AG08396 (cell line): ENCODE measurements at places on chromosomes 6 and 20.

DNA sequence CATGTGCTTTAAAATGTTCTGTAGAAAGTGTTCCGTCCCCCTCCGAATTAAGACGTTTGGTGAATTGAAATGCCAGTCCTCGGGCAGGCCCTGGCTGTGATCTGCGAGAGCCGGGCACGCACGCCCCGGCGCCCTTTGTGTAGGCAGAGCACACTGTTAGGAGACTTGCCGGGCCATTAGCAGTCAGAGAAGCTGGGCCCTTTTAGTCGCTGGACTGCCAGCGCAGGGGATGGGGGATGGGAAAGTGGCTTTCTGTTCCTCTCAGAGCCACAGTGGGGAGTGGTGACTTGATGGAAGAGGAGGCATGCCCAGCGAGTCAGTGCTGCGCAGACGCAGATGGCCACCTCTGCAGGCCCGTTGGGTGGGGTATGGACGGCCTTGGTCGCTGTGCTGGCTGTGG lies 2.2 kb downstream of the PPP1R3G start:
- no peak for DNase-seq

GRCh38 chr6:3506200-3506599 lies 49.4 kb upstream of the SLC22A23 start:
- DNase-seq = no peak

DNA sequence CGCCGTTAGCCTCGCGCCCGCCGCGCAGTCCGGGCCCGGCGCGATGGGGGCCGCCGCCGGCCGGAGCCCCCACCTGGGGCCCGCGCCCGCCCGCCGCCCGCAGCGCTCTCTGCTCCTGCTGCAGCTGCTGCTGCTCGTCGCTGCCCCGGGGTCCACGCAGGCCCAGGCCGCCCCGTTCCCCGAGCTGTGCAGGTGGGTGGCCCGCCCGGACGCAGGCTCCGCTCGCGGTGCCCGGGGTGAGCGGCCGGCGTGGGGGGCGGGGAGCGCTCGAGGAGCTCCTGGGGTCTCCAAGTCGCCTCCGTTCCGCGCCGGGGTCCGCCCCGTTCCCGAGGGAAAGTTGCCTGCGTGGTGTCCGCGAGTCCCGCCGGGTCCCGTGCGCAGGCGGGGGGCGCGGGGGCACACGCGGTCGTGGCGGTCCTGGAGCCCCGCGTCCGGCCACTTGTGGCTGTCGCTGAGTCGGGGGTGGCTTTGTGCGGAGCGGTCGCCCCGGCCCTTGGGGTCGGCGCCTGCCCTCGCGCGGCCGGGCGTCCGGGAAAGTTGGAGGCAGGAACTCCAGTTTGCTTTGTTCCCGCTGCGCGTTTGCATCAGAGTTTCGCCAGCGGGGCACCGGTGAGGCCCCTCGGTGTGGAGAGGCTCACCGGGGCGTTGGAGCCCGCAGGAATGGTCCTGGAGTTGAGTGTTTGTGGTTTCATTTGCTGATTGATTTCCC lies 476 bp downstream of the IGF2R start:
- DNase-seq = peak; percentile 46

DNA sequence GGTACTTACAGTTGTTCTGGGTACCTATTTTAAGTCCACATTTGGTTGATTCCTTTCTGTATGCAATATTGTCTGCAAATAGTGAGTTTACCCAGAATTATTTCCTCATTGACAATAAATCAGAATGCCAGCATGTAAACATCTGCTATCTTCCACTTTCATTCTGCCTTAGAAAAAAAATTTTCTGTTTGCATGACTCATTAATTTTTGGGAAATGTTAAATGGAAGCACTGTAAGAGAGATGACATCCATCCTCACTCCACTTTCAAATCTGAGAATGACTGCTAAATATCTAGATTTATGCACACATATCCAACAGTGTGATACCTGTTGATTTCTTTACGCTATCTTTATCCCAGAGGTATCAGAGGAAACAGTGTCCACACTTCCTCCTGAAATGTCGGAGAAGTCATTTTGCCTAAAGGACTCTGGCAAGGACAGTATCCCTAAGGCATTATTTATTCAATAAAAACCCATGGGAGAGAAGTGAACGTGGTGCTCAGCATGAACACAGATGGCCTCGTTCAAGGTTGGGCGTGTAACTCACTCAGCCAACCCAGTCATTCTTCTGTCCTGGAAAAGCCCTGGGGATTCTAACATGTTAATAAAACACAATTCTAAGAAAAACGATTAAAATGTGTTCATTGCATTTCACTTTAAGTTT lies 780.9 kb downstream of the QKI start:
- no peak for DNase-seq

- no peak for DNase-seq
These were observed 126.0 kb upstream of the LRFN2 start for GRCh38 chr6:40713002-40713719.

GRCh38 chr6:14431385-14432330 lies 314.1 kb downstream of the CD83 start:
- DNase-seq = no peak

DNA sequence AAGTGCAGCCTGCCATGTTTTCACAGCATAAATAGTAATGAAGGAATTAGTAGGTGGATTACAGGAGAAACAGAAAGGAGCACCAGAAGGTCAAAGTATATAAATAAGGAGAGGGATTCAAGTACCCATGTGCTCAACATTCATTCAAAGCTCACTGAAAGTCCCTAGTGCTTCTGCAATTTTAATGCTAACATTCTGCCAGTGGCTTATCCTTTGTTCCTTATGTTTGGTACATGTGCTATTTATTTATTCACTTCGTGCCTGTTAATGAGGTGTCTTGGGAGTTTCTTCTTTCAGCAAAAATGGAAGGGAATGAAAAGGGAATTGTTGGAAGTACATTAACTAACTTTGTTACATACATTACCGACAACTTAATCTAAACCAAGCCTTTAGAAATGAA lies 105.7 kb downstream of the CRYBG1 start:
- no peak for DNase-seq

GRCh38 chr20:61343934-61344333 lies 91.9 kb downstream of the CDH4 start:
- DNase-seq = no peak

DNA sequence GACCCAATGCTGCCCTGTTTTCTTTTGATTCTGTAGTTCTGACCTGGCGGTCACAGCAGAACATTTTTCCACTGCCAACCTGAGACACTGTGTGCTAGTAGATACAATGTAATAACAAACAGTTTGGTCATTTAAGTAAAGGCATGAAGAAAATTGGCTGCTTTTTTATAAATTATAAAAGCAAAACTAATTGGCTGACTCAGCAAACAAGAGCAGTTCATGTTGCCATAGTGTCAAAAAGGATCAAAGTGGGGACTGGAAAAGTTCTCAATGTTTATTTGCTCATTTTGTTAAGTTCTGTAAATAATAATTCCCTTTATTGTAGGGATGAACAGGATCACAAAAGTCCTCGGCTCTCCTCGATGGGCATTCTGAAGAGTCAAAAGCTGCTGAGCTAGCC lies 599.5 kb downstream of the PKHD1 start:
- no peak for DNase-seq

- peak; percentile 15 for DNase-seq
These were observed 62.7 kb upstream of the ZNF133 start for GRCh38 chr20:18225632-18226031.

DNA sequence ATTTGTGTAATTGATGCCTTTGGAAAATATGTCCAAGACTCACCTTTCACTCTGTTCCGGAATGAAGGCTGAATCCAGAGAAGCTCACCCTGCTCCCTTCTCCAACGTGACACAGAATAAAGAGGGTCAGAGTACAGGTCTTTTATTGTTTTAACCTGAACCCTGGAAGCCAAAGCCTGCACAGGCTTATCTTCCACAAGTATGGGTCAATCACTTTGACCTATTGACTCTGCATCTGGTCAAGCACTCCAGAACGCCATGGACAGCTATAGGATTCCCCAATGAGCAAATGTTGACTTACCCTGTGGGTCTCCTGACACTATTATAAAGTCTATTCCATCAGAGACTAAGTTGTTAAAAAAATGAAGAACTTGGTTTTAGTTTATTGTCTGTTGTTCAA lies 158.4 kb upstream of the MYLIP start:
- no peak for DNase-seq

DNA sequence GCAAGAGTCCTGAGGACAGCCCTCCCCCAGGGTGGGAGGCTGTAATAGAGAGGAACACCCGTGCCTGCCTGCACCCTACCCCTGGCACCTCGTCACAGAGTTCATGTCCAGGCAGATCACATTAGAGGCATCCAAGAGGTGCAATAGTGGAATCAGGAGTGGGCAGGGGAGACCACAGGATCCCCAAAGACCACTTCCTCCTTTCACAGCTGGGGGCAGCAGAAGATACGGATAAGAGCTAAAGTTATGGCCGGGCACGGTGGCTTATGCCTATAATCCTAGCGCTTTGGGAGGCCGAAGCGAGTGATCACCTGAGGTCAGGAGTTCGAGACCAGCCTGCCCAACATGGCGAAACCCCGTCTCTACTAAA lies 1.5 kb upstream of the CAPN11 start:
- no peak for DNase-seq

- no peak for DNase-seq
These were observed 81.9 kb upstream of the E2F3 start for GRCh38 chr6:20319520-20320357.

DNA sequence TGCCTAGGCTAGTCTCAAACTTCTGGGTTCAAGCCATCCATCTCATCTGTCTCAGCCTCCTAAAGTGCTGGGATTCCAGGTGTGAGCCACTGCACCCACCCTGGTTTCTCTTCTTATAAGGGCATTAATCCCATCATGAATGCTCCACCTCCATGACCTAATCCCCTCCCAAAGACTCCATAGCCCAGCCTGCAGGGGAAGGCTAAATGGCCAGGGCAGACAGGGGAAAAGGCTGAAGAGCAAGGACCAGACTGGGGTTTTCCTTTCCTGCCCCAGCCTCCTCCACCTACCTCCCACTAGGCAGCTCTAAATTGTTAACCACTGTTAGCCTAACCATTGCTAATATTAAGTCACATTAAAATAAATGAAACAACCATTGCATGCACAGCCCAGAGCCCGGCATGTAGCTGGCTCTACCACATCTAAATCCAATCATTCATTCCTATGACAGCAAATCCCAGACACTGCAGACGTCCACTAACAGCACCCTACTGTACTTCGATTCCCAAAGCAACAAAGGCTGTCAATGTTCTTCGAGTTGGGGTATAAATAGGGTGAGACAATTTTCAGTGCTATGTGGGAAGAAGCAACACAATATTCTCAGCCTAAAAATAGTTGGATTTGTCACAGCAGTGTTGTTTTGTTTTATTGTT lies 243.2 kb upstream of the ARID1B start:
- DNase-seq = no peak

DNA sequence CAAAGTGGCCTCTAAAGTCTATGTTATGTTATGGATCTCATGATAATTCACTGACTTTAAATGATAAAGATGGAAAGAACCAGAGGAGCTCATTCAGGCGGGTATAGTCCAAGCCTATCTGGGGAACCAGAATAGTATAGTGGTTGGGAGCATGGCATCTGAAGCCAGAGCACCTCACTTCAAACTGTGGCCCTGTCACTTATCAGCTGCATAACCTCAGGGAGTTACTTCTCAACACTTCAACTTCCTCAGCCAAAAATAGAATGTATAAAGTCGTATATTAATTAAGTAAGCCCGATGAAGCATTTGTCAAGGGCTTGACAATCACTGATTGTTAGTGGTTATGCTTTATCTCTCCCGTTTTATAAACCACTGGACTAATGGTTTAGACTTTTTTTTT lies 112.7 kb downstream of the RTN4IP1 start:
- no peak for DNase-seq

DNA sequence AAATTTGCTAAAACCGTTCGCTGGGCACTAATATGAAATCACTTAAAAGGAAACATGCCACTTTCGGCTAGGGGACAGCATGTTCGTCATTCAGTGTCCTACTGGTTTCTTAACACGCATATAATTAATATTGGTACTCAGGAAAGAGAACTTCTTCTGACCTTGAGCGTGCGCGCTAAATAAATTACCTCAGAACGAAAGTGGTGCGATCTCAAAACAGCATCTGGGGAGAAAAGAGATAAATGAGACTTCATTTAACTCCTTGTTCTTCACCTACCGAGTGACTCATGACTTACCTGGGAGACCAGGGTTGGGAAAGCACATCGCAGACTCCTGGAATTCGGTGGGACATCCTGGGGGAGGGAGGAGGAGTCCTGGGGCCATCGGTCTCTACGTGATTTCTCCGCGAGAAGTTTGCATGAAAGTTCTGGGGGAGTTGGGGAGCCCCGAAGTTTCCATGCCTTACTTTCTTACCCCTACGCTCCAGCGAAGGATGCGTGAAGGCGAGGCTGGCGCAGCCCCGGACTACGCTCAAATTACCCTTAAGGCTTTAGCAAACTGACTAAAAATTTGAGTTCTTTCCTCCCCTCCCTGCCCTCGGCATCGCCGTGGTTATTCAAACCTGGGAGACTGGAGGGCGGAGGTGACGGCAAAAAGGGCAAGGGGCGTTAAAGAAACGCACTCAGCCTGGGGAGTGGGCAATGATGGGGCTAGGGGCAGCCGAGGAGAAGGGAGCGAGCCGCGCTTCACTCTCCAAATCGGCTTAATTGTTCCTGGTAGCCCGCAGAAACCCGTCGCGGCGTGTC lies 1.1 kb upstream of the BEND6 start:
- no peak for DNase-seq

GRCh38 chr6:69696273-69696672 lies 100.5 kb downstream of the LMBRD1 start:
- DNase-seq = no peak

DNA sequence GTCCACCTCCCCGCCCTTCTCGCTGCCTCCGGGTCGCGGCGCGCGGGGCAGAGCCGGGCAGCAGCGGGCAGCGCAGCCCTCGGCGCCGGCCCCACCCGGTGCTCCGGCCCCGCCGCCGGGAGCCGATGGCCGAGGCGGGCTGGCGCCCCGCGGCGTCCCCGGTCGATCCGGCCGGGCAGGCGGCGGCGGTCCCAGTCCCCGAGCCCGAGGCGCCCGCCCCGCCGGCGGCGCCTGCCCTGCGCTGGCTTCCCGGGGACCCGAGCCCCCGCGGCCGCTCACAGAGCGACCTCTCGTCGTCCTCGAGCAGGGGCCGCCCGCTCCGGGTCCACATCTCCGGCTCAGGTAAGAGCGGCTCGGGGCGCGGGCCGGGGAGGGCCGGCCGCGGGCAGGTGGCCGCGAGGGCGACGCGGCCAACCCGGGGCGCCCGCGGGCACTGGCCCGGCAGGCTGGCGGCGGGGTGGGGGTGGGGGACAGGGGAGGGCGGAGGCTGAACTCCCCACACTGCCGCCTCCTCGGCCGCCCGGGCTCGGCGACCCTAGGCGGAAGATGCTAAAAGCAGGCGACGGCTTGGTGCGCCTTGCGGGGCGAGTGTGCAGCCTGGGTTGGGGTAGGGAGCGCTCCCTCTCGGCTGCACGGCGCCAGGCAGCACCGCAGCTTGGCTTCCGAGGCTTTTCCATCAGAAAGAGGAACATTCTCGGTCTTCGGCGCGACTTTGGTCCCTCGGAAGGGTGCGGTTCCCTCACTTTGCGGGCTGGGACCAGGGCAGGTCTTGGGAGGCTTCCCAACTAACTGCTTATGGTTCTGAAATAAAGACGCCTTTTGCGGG lies 25.6 kb upstream of the FUCA2 start:
- peak; percentile 70 for DNase-seq

DNA sequence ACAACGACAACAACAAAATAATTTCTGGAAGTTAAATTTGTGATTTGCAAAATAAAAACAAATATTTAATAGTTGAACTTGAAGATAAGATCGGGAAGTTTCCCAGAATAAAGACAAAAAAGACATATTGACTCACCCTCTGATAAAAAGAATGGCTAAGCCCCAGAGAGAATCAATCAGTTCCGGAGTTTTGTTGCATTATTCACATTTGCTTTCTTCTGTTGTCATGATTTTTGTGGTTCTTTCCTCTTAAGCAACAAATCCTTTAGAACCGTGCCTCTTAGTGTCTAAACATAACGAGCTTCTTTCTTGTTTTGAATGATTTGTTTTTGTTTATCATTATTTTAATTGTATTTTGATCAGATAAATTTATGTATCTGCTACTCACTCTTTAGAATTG lies 337.7 kb upstream of the PRND start:
- DNase-seq = no peak
